ENCODE measurements at places on chromosomes 11 and 22.
A peak's percentile ranks its signal among the peaks of the same experiment; 100 is the strongest.

GRCh38 chr11:99584830-99585229 lies 564.1 kb downstream of the CNTN5 start:
- no peaks in the 10 kb centered on the region for H3K27me3 ChIP-seq
- no peak for DNase-seq
- no peaks in the 10 kb centered on the region for H3K4me1 ChIP-seq
- no peaks in the 10 kb centered on the region for H3K36me3 ChIP-seq

GRCh38 chr11:43830928-43831440 lies 49.6 kb upstream of the ALKBH3 start:
- H3K27me3 ChIP-seq = no peaks in the 10 kb centered on the region
- H3K4me1 ChIP-seq = peaks cover 8% of the 10 kb centered on the region
- peak overlapping the region; percentile 58 for H3K27ac ChIP-seq
- H3K4me3 ChIP-seq = no peak overlapping the region
- H3K36me3 ChIP-seq = no peaks in the 10 kb centered on the region

DNA sequence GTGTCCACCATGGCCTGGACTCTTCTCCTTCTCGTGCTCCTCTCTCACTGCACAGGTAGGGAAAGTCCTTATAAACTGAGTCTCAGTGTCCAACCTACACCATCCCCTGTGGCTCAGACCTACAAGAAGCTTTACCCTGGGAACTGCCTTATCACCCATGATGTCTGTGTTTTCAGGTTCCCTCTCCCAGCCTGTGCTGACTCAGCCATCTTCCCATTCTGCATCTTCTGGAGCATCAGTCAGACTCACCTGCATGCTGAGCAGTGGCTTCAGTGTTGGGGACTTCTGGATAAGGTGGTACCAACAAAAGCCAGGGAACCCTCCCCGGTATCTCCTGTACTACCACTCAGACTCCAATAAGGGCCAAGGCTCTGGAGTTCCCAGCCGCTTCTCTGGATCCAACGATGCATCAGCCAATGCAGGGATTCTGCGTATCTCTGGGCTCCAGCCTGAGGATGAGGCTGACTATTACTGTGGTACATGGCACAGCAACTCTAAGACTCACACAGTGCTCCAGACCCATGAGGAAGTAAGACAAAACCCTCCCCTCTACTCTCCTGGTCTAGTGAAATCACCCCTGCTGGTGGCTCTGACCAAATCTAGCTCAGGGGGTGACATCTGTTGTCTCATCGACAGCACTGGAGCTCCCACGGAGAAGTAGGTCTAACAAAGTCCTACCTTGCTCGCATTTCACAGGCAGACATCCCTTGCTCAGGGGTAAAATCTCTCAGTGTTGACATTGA lies 74.3 kb downstream of the VPREB1 start:
- peaks cover 16% of the 10 kb centered on the region for H3K36me3 ChIP-seq
- H3K4me1 ChIP-seq = no peaks in the 10 kb centered on the region
- no peaks in the 10 kb centered on the region for H3K27me3 ChIP-seq

- DNase-seq = no peak
- H3K27ac ChIP-seq = no peak overlapping the region
- no peaks in the 10 kb centered on the region for H3K4me1 ChIP-seq
- no peak overlapping the region for H3K4me3 ChIP-seq
Measured at GRCh38 chr11:121086866-121087265, 14.2 kb upstream of the TECTA start.

DNA sequence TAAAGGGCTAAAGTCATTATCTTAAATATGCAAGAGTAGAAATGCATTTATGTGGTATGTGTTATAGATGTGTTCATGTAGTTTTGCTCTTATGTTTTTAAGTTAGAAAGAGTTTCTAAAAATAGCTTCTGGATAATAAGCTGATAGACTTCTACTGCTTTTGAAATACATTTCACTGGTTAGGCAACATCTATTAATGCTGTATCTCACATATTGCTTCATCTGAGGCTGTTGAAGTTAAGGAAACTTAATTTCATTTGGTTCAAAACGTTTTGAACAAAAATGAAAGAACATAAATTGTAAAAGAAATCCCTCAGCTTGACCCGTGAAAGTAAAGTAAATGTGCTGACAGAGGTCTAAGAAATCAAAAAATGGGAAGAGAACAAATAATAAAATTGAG lies 164.0 kb upstream of the CTSC start:
- H3K4me1 ChIP-seq = no peaks in the 10 kb centered on the region
- no peaks in the 10 kb centered on the region for H3K27me3 ChIP-seq
- no peak overlapping the region for H3K4me3 ChIP-seq
- no peak overlapping the region for H3K27ac ChIP-seq
- DNase-seq = no peak

- H3K4me1 ChIP-seq = peaks cover 10% of the 10 kb centered on the region
- no peaks in the 10 kb centered on the region for H3K36me3 ChIP-seq
- no peak overlapping the region for H3K4me3 ChIP-seq
- H3K27ac ChIP-seq = peak overlapping the region; percentile 64
- no peak for DNase-seq
- no peaks in the 10 kb centered on the region for H3K27me3 ChIP-seq
Measured at GRCh38 chr11:70862093-70862492, 390.3 kb downstream of the SHANK2 start.

- H3K27me3 ChIP-seq = no peaks in the 10 kb centered on the region
- peaks cover 12% of the 10 kb centered on the region for H3K4me1 ChIP-seq
- peaks cover 4% of the 10 kb centered on the region for H3K36me3 ChIP-seq
- DNase-seq = no peak
- H3K27ac ChIP-seq = peak overlapping the region; percentile 12
Measured at GRCh38 chr11:126354631-126355323, 709 bp upstream of the ST3GAL4 start.

- no peaks in the 10 kb centered on the region for H3K27me3 ChIP-seq
- H3K4me1 ChIP-seq = peaks cover 12% of the 10 kb centered on the region
- no peak overlapping the region for H3K4me3 ChIP-seq
- DNase-seq = no peak
Measured at GRCh38 chr22:32655068-32655467, 146.4 kb upstream of the TIMP3 start.

GRCh38 chr11:10109806-10110205 lies 184.2 kb downstream of the SBF2 start:
- no peak for DNase-seq
- H3K4me1 ChIP-seq = no peaks in the 10 kb centered on the region
- no peaks in the 10 kb centered on the region for H3K36me3 ChIP-seq
- no peak overlapping the region for H3K27ac ChIP-seq
- H3K27me3 ChIP-seq = no peaks in the 10 kb centered on the region

DNA sequence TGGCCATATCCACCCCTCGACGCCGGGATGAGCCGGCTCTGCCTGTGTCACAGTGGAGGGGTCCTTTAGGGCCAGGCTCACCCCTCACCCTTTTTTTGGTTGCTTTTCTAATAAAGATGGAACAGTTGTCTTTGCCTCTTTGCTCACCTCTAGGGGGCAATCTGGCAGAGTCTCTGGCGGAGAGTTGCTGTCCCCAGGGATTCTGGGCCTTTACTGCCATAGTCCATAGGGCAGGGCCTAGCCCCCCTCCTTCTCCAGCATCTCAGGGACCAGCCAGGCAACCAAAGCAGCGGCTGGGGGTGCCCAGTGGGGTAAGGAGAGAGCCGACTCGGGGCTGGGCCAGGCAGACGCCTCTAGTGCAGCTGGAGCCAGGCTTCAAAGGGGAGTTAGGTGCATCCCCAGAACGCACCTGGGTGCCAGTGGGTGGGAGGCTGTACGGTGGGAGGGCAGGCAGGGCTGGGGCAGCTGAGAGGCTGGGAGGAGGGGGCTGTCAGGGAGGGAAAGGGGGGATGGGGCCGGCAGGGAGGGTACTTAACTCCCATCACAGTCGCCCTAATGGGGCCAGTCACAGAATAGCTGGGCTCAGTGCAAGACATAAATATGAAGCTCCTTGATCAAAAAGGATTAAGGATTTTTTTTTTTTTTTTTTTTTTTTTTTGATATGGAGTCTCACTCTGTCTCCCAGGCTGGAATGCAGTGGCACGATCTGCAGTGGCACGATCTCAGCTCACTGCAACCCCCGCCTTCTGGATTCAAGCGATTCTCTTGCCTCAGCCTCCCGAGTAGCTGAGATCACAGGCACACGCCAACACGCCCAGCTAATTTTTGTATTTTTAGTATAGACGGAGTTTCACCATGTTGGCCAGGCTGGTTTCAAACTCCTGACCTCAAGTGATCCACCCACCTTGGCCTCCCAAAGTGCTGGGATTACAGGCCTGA lies 2.5 kb upstream of the SUSD2 start:
- no peak for DNase-seq
- H3K27me3 ChIP-seq = no peaks in the 10 kb centered on the region
- peaks cover 19% of the 10 kb centered on the region for H3K36me3 ChIP-seq
- no peak overlapping the region for H3K4me3 ChIP-seq
- H3K4me1 ChIP-seq = peaks cover 3% of the 10 kb centered on the region

GRCh38 chr22:42972649-42973535 lies 42.1 kb downstream of the PACSIN2 start:
- no peak for DNase-seq
- H3K27ac ChIP-seq = no peak overlapping the region
- peaks cover 19% of the 10 kb centered on the region for H3K36me3 ChIP-seq
- no peak overlapping the region for H3K4me3 ChIP-seq

DNA sequence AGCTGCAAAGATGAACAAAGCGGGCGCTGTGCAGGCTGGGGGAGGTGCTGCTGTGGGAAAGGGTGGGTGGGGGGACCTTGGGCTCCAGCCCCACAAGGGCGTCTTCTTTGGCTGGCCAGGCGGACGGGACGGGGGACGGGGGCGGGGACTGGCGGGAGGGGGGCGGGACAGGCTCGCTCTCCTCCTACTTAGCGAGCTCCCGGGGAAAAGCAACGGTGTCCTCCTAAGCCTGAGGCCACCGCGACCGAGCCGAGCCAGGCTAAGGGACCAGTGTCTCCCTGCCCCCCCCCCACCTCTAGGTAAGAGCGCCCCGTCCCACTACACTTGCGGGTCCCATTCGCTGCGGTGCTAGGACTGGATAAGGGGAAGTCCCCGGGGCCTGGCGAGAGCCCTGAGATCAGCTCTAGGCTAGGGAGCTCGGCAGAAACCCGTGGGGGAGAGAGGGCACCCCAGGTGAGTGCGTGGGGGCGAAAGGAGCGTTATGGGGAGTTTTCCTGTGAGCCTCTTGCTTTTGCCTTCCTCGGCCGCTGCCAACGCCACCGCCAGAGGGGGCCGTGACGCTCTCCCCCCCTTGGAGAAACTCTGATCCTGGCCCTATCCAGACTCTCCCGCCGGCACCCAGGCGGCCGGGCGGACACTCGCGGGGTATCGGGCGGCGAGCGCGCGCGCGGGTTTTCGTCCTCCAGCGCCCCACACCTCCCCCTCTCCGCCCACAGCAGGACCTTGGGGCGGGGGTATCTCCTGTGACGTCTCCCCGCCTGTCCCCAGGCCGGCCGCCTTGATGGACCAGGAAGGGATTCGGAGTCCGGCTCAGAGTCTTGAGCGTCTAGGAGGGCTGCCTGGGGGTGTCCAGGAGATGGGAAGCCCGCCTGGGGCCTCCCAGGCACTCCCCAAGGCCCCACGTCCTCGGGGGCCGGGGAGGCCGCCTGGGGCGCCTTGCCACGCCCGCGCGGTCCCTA lies at the start of gene PHLDB1:
TSS of gene PHLDB1 (plus strand) at position 215 of the 959 bp plus-strand sequence. CDS start 6,222 bp downstream, outside the sequence.
- no peaks in the 10 kb centered on the region for H3K36me3 ChIP-seq
- peaks cover 27% of the 10 kb centered on the region for H3K27me3 ChIP-seq
- H3K27ac ChIP-seq = no peak within 1 kb of the TSS
- H3K4me1 ChIP-seq = peaks cover 41% of the 10 kb centered on the region

- H3K36me3 ChIP-seq = peaks cover 99% of the 10 kb centered on the region
- no peak for DNase-seq
- H3K4me1 ChIP-seq = peaks cover 2% of the 10 kb centered on the region
- H3K27ac ChIP-seq = no peak overlapping the region
Measured at GRCh38 chr11:32594272-32594671, 10.6 kb downstream of the EIF3M start.

- H3K36me3 ChIP-seq = no peaks in the 10 kb centered on the region
- H3K27me3 ChIP-seq = no peaks in the 10 kb centered on the region
- no peaks in the 10 kb centered on the region for H3K4me1 ChIP-seq
- H3K27ac ChIP-seq = no peak overlapping the region
Measured at GRCh38 chr11:100229086-100229485, 458.0 kb upstream of the ARHGAP42 start.

DNA sequence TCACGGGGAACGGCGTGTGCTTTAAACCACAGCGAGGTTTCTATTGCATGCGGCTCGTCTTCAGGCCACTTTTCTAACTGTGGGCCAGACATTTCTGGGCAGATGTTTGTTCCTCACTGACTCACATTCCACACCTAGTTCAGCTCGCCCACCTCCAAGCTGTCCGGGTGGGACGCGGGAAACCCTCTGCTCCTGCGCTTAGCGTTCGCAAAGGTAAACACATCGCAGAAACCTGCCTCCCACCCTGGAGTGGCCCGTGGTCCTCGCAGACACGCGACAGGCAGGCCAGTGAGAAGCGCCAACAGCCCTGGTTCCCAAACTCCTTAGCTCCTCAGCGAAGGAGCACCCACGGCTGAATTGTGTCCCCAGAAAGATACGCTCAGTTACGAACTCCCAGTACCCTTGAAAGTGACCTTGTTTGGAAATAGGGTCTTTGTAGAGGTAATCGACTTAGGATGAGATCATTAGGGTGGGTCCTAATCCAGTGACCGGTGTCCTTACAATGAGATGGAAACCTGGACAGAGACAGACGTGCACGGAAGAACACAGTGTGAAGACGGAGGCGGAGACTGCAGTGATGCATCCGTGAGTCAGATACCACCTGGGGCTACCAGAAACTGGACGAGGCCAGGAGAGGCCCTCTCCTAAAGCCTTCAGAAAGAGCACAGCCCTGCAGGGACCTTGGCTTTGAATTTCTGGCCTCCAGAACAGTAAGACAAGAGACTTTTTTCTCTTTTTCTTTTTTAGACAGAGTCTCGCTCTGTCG lies 82.7 kb downstream of the CELSR1 start:
- H3K27ac ChIP-seq = no peak overlapping the region
- H3K27me3 ChIP-seq = no peaks in the 10 kb centered on the region
- H3K4me1 ChIP-seq = peaks cover 29% of the 10 kb centered on the region
- H3K36me3 ChIP-seq = no peaks in the 10 kb centered on the region
- no peak overlapping the region for H3K4me3 ChIP-seq

DNA sequence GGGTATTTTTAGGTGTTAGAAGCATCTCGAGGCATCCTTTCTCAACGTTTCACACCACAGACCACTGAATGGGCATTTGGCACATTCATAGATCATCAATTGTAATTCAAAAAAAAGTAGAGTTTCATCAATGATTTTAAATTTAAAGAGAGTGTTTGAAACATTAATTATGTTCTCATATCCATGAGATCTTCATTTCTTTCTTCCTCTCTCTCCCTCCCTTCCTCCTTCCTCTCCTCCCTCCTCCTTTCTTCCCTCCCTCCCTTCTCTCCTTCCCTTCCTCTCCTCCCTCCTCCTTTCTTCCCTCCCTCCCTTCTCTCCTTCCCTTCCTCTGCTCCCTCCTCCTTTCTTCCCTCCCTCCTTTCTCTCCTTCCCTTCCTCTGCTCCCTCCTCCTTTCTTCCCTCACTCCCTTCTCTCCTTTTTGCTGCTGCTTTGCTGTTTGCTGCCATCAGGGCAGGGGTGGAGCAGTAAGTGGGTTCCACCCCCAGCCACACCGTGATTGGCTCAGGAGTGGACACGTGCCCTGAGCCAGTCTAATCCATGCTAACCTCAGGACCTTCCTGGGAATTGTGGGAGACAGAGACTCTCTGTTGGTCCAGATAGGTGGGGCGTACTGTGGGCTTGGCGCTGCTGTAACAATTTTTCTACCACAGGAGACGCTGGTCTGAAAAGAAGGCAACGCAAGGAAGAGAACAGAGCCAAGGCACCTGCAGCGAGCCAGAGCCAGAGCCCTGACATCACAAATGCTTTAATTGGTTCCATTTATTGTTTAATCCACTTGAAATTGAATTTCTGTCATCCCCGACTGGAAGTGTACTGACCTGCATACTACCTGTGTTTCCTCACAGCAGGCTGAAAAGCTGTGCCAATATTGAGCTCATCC lies 33.7 kb upstream of the APOBEC3A start:
- H3K4me1 ChIP-seq = peaks cover 4% of the 10 kb centered on the region
- DNase-seq = no peak
- H3K4me3 ChIP-seq = no peak overlapping the region
- H3K27ac ChIP-seq = no peak overlapping the region
- H3K27me3 ChIP-seq = no peaks in the 10 kb centered on the region
- H3K36me3 ChIP-seq = no peaks in the 10 kb centered on the region
